ENCODE measurements at places on chromosomes 13 and 19. TPM values are rescaled to one million over a fixed set of nuclear protein-coding genes. Genes with fewer than 3 reads are reported as not detected.

The RDH8 gene
- total RNA-seq, result not detected

The CGB1 gene
- not detected for total RNA-seq

The PRSS57 gene
- total RNA-seq, result not detected

The ZSCAN4 gene
- not detected for total RNA-seq

The CEACAM8 gene
- total RNA-seq, result not detected

The RANBP3 gene
- 69.7 TPM for total RNA-seq
